ENCODE measurements at places on chromosomes 12 and 14. TPM values are rescaled to one million over a fixed set of nuclear protein-coding genes. Genes with fewer than 3 reads are reported as not detected.

NTF3 gene
- total RNA-seq, result not detected

CCDC196 gene
- total RNA-seq, result not detected

HOTAIR gene
- not detected for total RNA-seq

TAS2R9 gene
- total RNA-seq, result not detected

IRF2BPL gene
- total RNA-seq, result 23.3 TPM

RNF212B gene
- not detected for total RNA-seq

GRCh38 chr12:72214163-72214562 lies 58.0 kb upstream of the TRHDE start:
- H3K36me3 ChIP-seq, result no peaks in the 10 kb centered on the region
- DNase-seq, result no peak
- no peaks in the 10 kb centered on the region for H3K4me1 ChIP-seq
- no peak overlapping the region for H3K4me3 ChIP-seq
- no peaks in the 10 kb centered on the region for H3K27me3 ChIP-seq

DNA sequence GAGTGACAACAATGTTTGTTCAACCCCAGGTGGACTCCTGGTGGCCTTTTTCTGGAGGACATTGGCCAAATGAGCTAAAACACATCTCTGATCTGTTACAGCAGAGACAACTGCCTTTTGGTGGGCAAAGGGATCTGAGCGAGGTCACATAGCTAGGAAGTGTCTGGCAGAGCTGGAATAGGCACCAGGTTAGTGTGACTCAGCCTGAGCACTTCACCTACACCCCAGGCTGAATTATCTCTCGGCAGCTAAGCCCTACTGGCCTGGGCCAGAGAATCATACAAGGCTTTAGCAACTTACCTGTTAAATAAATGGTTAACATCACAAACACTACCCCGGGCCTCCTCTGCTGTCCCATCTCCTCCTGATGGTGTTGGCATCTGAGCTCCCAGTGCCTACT lies 50.2 kb upstream of the HSPB8 start:
- H3K27ac ChIP-seq, result no peak overlapping the region
- no peak overlapping the region for H3K4me3 ChIP-seq
- H3K27me3 ChIP-seq, result no peaks in the 10 kb centered on the region
- no peaks in the 10 kb centered on the region for H3K4me1 ChIP-seq
- DNase-seq, result no peak
- H3K36me3 ChIP-seq, result no peaks in the 10 kb centered on the region

- H3K36me3 ChIP-seq, result no peaks in the 10 kb centered on the region
- no peaks in the 10 kb centered on the region for H3K4me1 ChIP-seq
- no peaks in the 10 kb centered on the region for H3K27me3 ChIP-seq
- DNase-seq, result no peak
These were observed 67.2 kb downstream of the GLT1D1 start for GRCh38 chr12:128920468-128920867.

DNA sequence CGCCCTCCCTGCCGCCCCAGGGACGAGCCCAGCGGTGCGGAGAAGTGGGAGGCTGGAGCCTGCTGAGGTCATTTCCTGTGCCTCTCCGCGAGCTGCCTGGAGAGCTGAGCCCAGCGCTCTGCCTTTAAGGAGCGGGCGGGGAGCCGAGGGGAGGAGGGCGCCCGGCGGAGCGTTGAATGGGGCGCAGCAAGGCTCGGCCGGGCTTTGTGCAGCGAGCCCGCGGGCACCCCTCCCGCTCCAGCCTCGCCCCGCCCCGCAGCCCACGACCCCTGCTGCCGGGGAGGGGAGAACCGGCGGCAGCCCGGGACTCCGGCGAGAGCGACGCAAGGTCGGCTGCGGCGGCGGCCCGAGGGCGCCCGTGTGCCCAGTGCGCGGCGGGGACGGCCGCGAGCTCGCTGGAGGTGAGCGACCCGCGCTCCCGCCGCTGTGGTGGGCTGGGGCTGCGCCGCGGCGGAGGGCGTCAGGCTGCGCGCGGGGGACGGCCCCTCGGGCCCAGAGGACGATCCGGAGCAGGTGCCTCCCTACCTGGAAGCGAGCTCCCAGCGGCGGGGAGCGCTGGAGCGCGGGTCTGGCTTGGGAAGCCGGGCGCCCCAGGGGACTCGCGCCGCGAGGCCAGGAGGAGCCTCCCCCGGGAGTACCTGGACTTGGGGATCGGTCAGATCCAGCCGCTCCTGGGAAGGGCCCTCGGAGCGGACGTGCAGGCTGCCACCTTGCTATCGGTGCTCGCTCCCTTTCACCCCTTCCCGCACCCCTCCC lies at the start of gene PLEKHH1:
Gene PLEKHH1 (plus strand): TSS at position 293 of the 756 bp plus-strand sequence. CDS start 8,578 bp downstream, outside the sequence.
- peak within 1 kb of the TSS; percentile 29 for H3K4me3 ChIP-seq
- H3K27ac ChIP-seq, result no peak within 1 kb of the TSS
- no peaks in the 10 kb centered on the region for H3K36me3 ChIP-seq
- peaks cover 18% of the 10 kb centered on the region for H3K27me3 ChIP-seq
- peaks cover 2% of the 10 kb centered on the region for H3K4me1 ChIP-seq

DNA sequence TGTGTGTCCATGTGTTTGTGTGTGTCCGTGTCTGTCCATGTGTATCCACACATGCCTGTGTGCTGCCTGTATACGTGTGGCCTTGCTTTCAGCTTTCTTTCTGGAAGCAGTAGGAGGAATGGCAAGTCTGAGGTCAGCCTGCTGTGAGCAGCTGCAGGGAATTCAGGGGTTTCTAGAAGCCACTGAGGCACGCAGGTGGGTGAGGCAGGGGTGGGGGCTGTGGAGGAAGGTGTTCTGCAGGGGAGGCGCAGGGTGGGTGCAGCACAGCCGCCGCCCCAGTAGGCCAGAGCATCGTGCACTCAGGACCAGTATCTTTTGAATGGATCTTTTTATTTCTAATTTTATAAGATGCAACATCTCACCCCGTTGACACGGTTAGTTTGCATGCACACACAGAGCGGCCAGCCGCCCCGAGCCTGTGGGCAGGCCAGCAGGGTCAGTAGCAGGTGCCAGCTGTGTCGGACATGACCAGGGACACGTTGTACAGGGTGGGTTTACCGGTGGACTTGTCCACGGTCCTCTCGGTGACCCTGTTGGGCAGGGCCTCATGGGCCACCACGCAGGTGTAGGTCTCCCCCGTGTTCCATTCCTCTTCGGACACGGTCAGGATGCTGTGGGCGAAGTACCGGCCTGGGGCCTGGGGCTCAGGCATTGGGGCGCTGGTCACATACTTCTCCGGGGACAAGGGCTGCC lies 327.7 kb downstream of the TMEM121 start:
- no peaks in the 10 kb centered on the region for H3K36me3 ChIP-seq
- no peaks in the 10 kb centered on the region for H3K27me3 ChIP-seq
- no peak overlapping the region for H3K27ac ChIP-seq
- H3K4me3 ChIP-seq, result no peak overlapping the region
- H3K4me1 ChIP-seq, result no peaks in the 10 kb centered on the region

GRCh38 chr12:10701131-10701681 lies 21.9 kb downstream of the YBX3 start:
- peaks cover 5% of the 10 kb centered on the region for H3K36me3 ChIP-seq
- H3K4me3 ChIP-seq, result no peak overlapping the region
- H3K4me1 ChIP-seq, result no peaks in the 10 kb centered on the region
- H3K27me3 ChIP-seq, result no peaks in the 10 kb centered on the region
- no peak for DNase-seq

DNA sequence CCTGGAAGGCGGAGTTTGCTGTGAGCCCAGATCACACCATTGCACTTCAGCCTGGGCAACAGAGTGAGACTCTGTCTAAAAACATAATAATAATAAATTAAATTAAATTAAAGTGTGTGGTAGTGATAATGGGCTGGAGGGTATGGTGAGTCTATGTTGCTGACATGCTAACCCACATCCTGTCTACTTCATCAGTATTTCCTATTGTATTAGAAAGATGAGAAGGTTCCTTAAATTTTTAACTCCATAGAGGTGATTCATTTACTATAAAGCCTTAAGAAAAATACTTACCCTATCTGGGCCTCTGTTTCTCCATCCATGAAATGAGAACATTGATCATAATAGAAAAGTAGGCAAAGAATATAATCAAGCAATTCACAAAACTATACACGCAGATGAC lies 280.5 kb downstream of the FBXL14 start:
- H3K4me3 ChIP-seq, result no peak overlapping the region
- no peaks in the 10 kb centered on the region for H3K27me3 ChIP-seq
- no peaks in the 10 kb centered on the region for H3K4me1 ChIP-seq

- peaks cover 63% of the 10 kb centered on the region for H3K27me3 ChIP-seq
- H3K4me3 ChIP-seq, result no peak overlapping the region
- no peak overlapping the region for H3K27ac ChIP-seq
- peaks cover 3% of the 10 kb centered on the region for H3K4me1 ChIP-seq
- H3K36me3 ChIP-seq, result no peaks in the 10 kb centered on the region
These were observed 16.1 kb upstream of the LYZ start for GRCh38 chr12:69331909-69332684.

DNA sequence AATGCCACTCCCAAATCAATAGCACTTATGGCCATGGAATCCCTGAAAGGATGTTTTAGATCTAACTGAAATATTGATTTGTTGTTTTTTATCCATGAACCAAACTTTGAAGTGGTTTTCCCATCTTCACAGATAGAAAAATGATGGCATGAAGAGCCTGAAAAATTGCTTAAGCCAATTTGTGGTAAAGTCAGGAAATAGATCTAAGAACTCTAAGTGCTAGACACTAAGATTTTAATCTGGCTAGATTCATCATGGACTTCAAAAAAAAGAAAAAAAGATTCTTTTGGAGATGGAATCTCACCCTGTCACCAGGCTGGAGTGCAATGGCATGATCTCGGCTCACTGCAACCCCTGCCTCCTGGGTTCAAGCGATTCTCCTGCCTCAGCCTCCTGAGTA lies 45.0 kb upstream of the STRN3 start:
- no peak for DNase-seq
- no peaks in the 10 kb centered on the region for H3K4me1 ChIP-seq
- H3K27ac ChIP-seq, result no peak overlapping the region
- H3K27me3 ChIP-seq, result no peaks in the 10 kb centered on the region
- H3K36me3 ChIP-seq, result no peaks in the 10 kb centered on the region

GRCh38 chr12:27682534-27682933 lies 13.7 kb upstream of the REP15 start:
- no peak overlapping the region for H3K27ac ChIP-seq
- DNase-seq, result no peak
- H3K4me3 ChIP-seq, result no peak overlapping the region
- H3K27me3 ChIP-seq, result no peaks in the 10 kb centered on the region

DNA sequence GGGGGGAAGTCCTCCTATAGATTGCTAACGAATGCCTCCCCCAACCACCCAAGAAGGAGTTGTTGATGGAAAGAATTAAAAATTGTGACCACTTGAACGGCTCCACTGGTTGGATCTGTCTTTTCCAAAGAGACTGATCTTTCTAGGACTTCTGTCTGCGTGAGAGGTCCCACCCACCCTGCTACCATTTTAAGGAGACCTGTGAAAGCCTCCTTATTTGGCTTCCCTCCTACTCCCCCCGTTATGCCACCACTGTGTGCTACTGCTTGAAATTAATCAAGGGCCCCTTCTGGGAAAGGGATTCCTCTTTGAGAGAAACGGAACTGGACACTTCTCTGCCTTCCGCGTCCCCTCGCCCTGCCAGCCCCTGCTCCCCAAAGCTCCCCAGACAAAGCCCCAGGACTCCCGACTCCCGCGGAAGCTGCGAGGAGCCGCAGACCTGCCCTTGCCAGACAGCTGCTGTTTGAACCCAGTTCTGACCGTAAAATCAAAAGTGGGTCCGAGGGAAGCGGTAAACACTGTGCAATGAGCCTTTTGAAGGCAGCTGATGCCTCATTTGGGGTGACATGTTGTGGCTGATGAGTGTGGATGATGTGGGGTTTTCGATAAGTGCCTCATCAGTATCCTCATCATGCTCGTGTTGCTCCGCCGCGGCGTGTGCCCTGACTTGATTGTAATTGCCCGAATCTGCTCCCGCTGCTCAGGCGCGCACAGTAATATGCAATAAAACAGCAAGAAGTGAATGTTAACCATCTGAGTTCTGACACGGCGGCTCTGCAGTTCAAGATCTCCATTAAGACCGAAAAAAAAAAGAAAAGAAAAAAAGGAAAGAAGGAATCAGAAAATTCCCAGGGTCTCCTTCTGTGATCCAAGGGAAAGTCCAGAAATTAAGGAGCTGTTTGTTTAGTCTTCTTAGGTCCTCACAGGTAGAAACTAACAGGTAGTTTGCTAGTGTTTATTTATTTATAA lies 48.2 kb downstream of the MBIP start:
- peak; percentile 5 for DNase-seq
- peaks cover 54% of the 10 kb centered on the region for H3K27me3 ChIP-seq
- H3K4me3 ChIP-seq, result no peak overlapping the region
- no peaks in the 10 kb centered on the region for H3K36me3 ChIP-seq
- no peak overlapping the region for H3K27ac ChIP-seq
- no peaks in the 10 kb centered on the region for H3K4me1 ChIP-seq

DNA sequence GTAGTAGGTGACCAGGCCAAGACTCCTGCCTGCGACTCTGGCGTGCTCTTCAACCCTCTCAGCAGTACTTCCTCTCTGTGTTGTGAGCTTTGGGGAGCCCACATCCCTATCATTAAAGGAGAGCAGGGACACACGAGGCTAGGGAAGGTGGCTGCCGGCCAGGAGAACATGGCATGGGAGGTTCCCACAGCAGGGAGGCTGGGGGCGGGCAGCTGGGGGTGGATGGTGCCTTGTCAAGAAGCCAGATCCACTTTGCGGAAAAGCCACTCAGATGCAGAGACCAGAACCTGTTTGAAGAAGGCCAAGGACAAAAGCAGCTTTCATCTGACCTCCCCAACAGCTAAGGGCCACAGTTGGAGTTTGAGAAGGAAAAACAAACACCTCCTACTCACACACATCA lies 198.6 kb downstream of the BCL11B start:
- H3K36me3 ChIP-seq, result no peaks in the 10 kb centered on the region
- DNase-seq, result no peak
- no peak overlapping the region for H3K27ac ChIP-seq
- H3K27me3 ChIP-seq, result no peaks in the 10 kb centered on the region
- no peak overlapping the region for H3K4me3 ChIP-seq

DNA sequence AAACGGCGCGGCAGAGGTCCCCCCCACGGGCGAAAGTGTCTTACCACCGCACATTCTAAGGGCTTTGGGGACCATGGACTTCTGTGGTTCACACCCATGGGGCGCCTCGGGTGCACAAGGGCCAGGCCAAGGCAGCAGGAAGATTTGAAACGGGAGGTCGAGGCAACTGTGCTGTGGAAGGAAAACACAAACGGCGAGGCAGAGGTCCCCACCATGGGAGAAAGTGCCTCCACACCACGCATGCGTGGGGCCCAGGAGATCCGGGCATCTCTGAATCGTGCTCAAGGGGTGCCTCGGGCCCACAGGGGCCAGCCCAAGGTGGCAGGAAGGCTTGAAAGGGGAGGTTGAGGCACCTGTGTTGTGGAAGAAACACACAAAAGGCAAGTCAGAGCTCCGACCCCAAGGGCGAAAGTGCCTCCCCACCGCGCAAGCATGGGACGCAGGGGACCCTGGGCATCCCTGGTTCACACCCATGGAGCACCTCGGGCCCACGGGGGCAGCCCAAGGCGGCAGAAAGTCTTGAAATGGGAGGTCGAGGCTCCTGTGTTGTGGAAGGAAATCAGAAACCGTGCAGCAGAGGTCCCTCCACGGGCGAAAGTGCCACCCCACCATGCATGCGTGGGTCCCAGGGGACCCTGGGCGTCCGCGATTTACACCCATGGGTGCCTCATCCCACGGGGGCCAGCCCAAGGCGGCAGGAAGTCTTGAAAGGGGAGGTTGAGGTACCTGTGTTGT lies 371.0 kb downstream of the ALG10 start:
- no peaks in the 10 kb centered on the region for H3K4me1 ChIP-seq
- no peak overlapping the region for H3K4me3 ChIP-seq
- H3K27me3 ChIP-seq, result no peaks in the 10 kb centered on the region
- H3K27ac ChIP-seq, result no peak overlapping the region
- DNase-seq, result no peak
- H3K36me3 ChIP-seq, result no peaks in the 10 kb centered on the region

All from endothelial cell of umbilical vein (primary cell).